ENCODE measurements at places on chromosomes 5 and 9. TPM values are rescaled to one million over a fixed set of nuclear protein-coding genes. Genes with fewer than 3 reads are reported as not detected.

The PCDH1 gene
- total RNA-seq, result 38.8 TPM

The NMUR2 gene
- total RNA-seq, result not detected

The TYRP1 gene
- not detected for total RNA-seq

The PCDHB11 gene
- 2.2 TPM for total RNA-seq

The MZB1 gene
- not detected for total RNA-seq

DNA sequence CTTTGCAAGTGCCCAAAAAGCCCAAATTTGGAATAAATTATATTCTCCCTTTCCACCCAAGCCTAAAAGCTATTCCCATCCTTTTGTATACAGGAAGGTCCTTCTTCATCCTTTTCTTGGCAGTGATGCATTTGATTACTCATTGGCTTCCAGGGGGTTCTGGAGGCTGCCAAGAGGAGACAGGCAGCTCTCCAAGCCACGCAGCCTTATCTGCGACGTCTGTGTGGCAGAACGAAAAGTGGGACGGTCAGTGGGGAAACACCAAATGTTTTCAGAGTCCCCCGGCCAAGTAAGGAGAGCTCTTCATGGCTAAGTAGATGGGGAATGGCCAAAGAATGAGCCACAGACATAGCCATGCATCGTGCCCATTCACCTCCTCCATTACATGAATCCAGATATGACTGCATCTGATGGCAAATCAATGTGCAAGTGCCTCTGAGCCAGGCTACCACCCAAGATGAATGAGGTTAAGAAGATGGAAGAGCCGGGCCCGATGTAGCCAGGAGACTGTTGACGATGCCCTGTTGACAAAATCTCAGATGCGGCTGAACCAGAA lies 12.1 kb downstream of the ADAM19 start:
- H3K4me1 ChIP-seq, result peaks cover 26% of the 10 kb centered on the region
- H3K4me3 ChIP-seq, result no peak overlapping the region
- peak overlapping the region; percentile 54 for H3K27ac ChIP-seq

- H3K27me3 ChIP-seq, result no peaks in the 10 kb centered on the region
- H3K27ac ChIP-seq, result no peak overlapping the region
- H3K36me3 ChIP-seq, result no peaks in the 10 kb centered on the region
- no peak overlapping the region for H3K4me3 ChIP-seq
Observed at GRCh38 chr5:59722874-59723273, 170.7 kb downstream of the PDE4D start.

DNA sequence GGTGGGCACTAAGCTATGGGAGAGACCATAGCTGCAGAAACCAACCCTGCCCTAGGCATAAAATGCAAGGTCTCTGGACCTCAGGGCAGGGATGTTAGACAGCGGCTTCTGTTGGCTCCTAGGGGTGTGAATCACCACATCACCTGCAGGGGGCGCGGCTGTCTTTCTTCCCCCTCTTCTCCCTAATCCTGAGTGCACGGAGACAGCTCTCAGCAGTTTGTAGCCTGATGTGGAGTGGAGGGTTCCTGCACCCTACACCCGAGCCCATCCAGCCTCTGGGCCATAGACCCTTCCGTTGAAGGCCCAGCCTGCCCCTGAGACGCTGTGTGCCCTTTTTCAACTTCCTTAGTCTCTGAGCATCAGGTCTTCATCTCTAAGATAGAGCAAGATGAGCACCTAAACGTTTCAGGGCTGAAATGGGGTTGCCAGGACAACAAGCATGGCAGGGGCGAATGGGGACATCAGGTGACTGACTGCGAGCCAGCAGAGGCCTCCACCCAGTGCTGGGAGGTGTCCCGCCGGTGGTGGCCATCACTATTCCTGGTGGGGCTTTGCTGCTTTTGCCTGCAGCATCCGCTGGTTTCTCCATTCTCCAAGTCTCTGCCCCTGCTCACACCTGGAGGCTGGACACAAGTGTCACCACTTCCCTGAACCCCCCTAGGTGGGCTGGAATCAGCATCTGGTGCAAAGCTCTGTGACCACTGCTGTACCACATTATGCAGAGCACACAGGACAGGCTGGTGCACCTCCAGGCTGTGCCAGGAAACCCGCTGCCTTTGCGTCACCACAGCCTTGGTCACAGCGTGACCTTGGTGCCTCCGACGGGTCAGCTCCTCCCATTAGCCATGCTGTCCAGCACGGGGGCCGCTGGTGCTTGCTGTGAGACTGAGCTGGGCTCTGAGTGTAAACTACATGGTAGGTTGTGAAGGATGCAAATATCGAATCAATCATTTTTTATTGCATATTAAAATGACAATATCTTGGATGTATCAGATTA lies 2.5 kb upstream of the SEC16A start:
- peaks cover 31% of the 10 kb centered on the region for H3K4me1 ChIP-seq
- H3K4me3 ChIP-seq, result no peak overlapping the region
- H3K27me3 ChIP-seq, result no peaks in the 10 kb centered on the region

DNA sequence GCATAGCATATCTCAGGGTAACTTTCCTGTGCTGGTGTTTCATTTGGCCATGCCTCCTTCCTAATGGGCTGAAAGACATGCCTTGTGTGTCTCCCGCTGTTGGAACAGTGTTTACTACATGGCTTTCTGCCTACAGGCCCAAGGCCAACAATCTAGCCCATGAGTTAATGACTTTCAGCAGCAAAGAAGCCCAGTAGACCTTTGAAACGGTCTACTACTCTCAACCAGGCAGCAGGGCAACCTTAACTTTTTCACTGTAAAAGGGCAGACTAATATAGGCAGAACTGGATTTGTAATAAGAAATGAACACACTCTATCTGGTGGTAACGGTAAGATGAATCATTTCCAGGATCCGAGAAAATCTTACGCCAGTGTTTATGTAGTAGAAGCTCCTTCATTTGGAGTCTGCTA lies 21.0 kb downstream of the C5orf15 start:
- no peak for DNase-seq
- H3K27me3 ChIP-seq, result no peaks in the 10 kb centered on the region
- peaks cover under 1% of the 10 kb centered on the region for H3K4me1 ChIP-seq
- no peak overlapping the region for H3K4me3 ChIP-seq
- H3K27ac ChIP-seq, result no peak overlapping the region

DNA sequence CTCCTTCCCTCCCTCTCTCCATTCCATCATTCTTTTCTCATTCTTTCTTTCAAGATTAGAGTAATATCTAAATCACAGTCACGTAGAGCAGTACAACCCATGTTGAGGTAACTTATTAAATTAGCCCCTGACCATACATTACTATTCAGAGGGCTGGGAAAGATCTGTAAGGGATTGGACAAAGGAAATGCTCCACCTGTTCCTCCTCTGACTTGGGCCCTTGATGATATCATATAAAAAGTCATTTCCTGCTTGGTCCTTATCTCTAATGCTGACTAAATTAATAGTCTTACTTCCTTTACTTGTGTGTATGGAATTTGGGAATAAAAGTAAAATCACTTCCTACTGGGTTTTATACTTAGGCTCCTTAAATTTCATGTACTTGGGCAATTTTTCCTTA lies 40.8 kb downstream of the SNX18 start:
- H3K4me3 ChIP-seq, result no peak overlapping the region
- H3K4me1 ChIP-seq, result no peaks in the 10 kb centered on the region
- no peaks in the 10 kb centered on the region for H3K36me3 ChIP-seq
- no peaks in the 10 kb centered on the region for H3K27me3 ChIP-seq
- DNase-seq, result no peak

All from vagina (tissue), 2 donors.